WTC11 (cell line): ENCODE measurements at places on chromosomes 3 and 15. TPM values are rescaled to one million over a fixed set of nuclear protein-coding genes. Genes with fewer than 3 reads are reported as not detected.
A peak's percentile ranks its signal among the peaks of the same experiment; 100 is the strongest.

The SLCO2A1 gene
- total RNA-seq: 2.3 to 3.3 TPM (median 3.3 TPM) in 3 replicates

The GPR171 gene
- 0.17 to 0.32 TPM in 2 of 3 replicates, not detected in the other for total RNA-seq

The SLC9A9 gene
- 1.2 TPM in 3 replicates for total RNA-seq

GRCh38 chr3:124635169-124635539 lies 95.1 kb upstream of the UMPS start:
- DNase-seq: no peak

The CYP11A1 gene
- 3.4 to 4.1 TPM (median 3.8 TPM) in 3 replicates for total RNA-seq

The IQCF5 gene
- total RNA-seq: not detected in 3 replicates

- peak; percentile 72 for DNase-seq
Observed at GRCh38 chr15:83559310-83559966, 94.5 kb upstream of the ADAMTSL3 start.

- no peak for DNase-seq
Observed at GRCh38 chr15:74179983-74180880, 6.7 kb downstream of the ISLR start.
